ENCODE measurements at places on chromosomes 16 and 17. TPM values are rescaled to one million over a fixed set of nuclear protein-coding genes. Genes with fewer than 3 reads are reported as not detected.

Gene MEIOC
- 0.08 TPM for polyA plus RNA-seq

Gene CCDC78
- polyA plus RNA-seq = 0.34 TPM

Gene VKORC1
- polyA plus RNA-seq = 116 TPM

Gene NOG
- polyA plus RNA-seq = not detected

Gene CACNG1
- polyA plus RNA-seq = not detected

Gene ERI2
- 4.7 TPM for polyA plus RNA-seq

Gene PLLP
- 0.57 TPM for polyA plus RNA-seq

Gene CRYM
- not detected for polyA plus RNA-seq

Gene MYH8
- not detected for polyA plus RNA-seq

Gene SOX9
- polyA plus RNA-seq = not detected

Gene KRT24
- polyA plus RNA-seq = not detected

Gene TBKBP1
- polyA plus RNA-seq = 2.2 TPM

Gene SRP68
- 61.0 TPM for polyA plus RNA-seq

Gene OMG
- polyA plus RNA-seq = 0.40 TPM

Gene ABAT
- not detected for polyA plus RNA-seq

Gene HCRT
- polyA plus RNA-seq = not detected

Gene SENP3
- 19.4 TPM for polyA plus RNA-seq

Gene CCL23
- polyA plus RNA-seq = 2.6 TPM

Gene TEKT5
- not detected for polyA plus RNA-seq

Gene KRT36
- not detected for polyA plus RNA-seq

Gene VMO1
- not detected for polyA plus RNA-seq

Gene OTOP3
- not detected for polyA plus RNA-seq

Gene CCL4L2
- polyA plus RNA-seq = 129 TPM

Gene SPATA22
- polyA plus RNA-seq = not detected

Gene C17orf50
- 0.28 TPM for polyA plus RNA-seq

Gene ANKRD40CL
- polyA plus RNA-seq = not detected

Gene PLA2G15
- polyA plus RNA-seq = 9.0 TPM

Gene GAS2L2
- not detected for polyA plus RNA-seq

Gene KRT20
- polyA plus RNA-seq = not detected

Gene SLC16A6
- polyA plus RNA-seq = 4.8 TPM
